ENCODE measurements at places on chromosomes 2 and 18. TPM values are rescaled to one million over a fixed set of nuclear protein-coding genes. Genes with fewer than 3 reads are reported as not detected.

Gene NAT8
- polyA plus RNA-seq, result not detected

Gene SETBP1
- polyA plus RNA-seq, result 2.3 TPM

Gene IL37
- 0.55 TPM for polyA plus RNA-seq

Gene PLEK
- polyA plus RNA-seq, result 5.5 TPM

Gene ALK
- polyA plus RNA-seq, result 0.13 TPM

Gene ALKAL2
- polyA plus RNA-seq, result 6.8 TPM

Gene HOXD11
- polyA plus RNA-seq, result not detected

Gene SEMA4C
- 15.8 TPM for polyA plus RNA-seq

Gene ADAM23
- 1.4 TPM for polyA plus RNA-seq

Gene DUSP2
- polyA plus RNA-seq, result 6.1 TPM

Gene ST6GAL2
- polyA plus RNA-seq, result 0.12 TPM

Gene NAPG
- 12.4 TPM for polyA plus RNA-seq

Gene AKAIN1
- polyA plus RNA-seq, result 3.2 TPM

GRCh38 chr2:172153156-172153555, 50.5 kb upstream of the DLX2 start:
- no peak for DNase-seq
- no peak overlapping the region for H3K27ac ChIP-seq
- H3K36me3 ChIP-seq, result no peaks in the 10 kb centered on the region
- H3K27me3 ChIP-seq, result no peaks in the 10 kb centered on the region

DNA sequence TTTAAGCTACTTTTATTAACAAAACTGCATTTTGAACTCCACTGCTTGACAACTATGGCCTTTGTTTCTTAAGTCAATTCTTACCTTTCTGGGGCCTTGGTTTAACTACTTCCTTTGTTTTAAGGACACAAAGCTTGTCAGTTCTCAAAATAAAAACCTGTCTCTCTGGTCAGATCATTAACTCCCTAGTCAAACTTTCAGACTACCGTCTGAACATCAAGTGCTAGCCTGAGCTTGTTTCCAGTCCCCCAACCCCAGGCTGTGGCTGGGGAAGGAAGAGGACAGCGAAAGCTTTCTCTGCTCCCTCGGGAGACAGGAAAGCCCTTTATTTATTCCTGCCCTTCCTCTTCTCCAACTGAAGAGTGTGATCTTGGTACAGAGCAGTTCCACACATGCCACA, 1.7 kb downstream of the SH3YL1 start:
- H3K4me3 ChIP-seq, result no peak overlapping the region
- no peaks in the 10 kb centered on the region for H3K27me3 ChIP-seq
- peak overlapping the region; percentile 72 for H3K27ac ChIP-seq
- DNase-seq, result peak; percentile 26
- H3K4me1 ChIP-seq, result peaks cover 57% of the 10 kb centered on the region

GRCh38 chr18:66873899-66874298, 270.0 kb upstream of the CDH19 start:
- H3K36me3 ChIP-seq, result no peaks in the 10 kb centered on the region
- H3K27ac ChIP-seq, result no peak overlapping the region
- H3K4me1 ChIP-seq, result no peaks in the 10 kb centered on the region
- DNase-seq, result no peak
- H3K27me3 ChIP-seq, result no peaks in the 10 kb centered on the region

GRCh38 chr18:48219037-48219809, 190.0 kb downstream of the ZBTB7C start:
- H3K27ac ChIP-seq, result no peak overlapping the region
- no peak for DNase-seq
- no peaks in the 10 kb centered on the region for H3K4me1 ChIP-seq
- no peaks in the 10 kb centered on the region for H3K36me3 ChIP-seq
- H3K4me3 ChIP-seq, result no peak overlapping the region

DNA sequence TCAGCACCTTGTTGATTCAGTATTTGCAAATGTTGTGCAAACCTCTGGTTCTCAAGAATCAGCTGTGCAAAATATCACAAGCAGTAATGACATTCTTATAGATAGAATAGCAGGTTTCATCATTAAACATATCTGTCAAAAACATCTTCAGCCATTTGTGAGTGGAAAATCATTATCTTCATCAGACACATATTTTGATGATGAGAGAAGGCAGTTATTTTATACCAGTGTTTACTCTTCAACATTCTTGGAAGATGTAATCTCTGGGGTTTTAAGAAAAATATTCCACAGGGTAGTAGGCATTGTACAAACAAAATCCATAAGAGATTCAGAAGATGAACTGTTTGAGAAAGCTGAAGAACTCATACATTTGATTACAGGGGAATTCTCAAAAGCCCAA, 64.3 kb downstream of the FSIP2 start:
- DNase-seq, result no peak
- H3K27ac ChIP-seq, result no peak overlapping the region
- no peaks in the 10 kb centered on the region for H3K27me3 ChIP-seq
- H3K4me3 ChIP-seq, result no peak overlapping the region
- no peaks in the 10 kb centered on the region for H3K36me3 ChIP-seq

DNA sequence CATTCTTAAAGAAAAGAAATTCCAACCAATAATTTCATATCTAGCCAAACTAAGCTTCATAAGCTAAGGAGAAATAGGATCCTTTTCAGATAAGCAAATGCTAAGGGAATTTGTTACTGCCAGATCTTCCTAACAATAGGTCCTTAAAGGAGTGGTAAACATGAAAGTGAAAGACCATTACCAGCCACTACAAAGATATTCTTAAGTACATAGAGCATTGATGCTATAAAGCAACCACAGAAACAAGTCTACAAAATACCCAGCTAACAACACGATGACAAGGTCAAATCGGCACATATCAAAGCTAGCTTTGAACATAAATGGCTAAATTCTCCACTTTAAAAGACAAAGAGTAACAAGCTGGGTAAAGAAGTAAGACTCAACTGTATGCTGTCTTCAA, 188.9 kb upstream of the RPRM start:
- H3K4me1 ChIP-seq, result no peaks in the 10 kb centered on the region
- no peaks in the 10 kb centered on the region for H3K27me3 ChIP-seq
- no peaks in the 10 kb centered on the region for H3K36me3 ChIP-seq
- no peak for DNase-seq

- no peak overlapping the region for H3K27ac ChIP-seq
- H3K4me1 ChIP-seq, result no peaks in the 10 kb centered on the region
- no peak for DNase-seq
- H3K4me3 ChIP-seq, result no peak overlapping the region
Measured at GRCh38 chr2:180733330-180733729, 247.1 kb upstream of the UBE2E3 start.

DNA sequence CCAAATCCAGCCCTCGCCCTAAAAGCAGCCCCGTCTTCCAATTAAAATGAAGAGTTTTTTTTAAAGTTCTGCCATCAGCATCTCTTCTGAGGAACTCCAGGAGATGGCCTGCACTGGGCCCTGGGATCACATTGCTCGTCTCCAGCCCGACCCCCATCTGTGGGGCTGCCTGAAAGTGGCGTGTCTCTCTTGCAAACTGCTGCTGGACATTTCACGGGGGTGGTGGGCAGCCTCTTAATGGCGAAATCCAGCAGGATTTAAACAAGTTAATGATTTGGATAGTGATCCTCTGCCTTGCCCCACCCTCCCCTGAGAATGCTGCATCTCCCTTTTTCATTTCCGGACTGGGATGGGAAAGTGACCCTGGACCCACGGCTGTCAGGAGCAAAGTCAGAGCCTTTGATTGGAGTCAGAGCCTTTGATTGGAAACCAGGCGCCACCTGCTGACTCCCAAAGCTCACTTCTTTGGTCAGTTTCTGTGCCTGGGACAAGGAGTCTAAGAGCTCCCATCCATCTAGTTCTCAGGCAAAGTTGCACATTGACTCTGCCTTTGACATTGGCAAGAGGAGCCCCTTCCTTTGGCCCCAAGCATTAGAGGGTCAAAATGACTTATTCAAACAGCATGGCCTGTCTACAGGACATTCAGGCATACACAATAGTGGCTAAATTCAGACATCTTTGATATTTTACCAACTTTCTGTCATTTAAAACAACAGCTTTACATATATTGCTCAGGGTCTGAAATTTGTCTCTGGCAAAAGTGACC, 155.2 kb downstream of the SH3BP4 start:
- H3K4me1 ChIP-seq, result no peaks in the 10 kb centered on the region
- H3K4me3 ChIP-seq, result no peak overlapping the region
- H3K27me3 ChIP-seq, result no peaks in the 10 kb centered on the region
- DNase-seq, result peak; percentile 87
- no peaks in the 10 kb centered on the region for H3K36me3 ChIP-seq

DNA sequence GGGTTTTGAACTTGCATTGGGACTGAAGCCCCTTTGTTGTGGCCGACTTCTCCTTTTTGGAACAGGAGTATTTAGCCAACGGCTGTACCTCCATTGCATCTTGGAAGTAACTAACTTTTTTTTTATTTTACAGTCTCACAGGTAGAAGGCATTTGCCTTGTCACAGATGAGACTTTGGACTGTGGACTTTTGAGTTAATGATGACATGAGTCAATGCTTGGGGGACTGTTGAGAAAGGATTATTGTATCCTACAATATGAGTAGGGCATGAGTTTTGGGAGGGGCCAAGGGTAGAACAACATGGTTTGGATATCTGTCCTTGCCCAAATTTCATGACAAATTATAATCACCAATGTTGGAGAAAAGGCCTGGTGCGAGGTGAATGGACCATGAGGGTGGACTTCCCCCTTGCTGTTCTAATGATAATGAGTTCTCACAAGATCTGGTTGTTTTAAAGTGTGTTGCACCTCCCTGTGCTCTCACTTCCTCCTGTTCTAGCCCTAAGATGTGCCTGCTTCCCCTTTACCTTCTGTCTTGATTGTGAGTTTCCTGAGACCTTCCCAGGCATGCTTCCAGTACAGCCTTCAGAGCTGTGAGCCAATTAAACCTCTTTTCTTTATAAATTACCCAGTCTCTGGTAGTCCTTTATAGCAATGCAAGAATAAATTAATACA, 1269.4 kb upstream of the CHAC2 start:
- H3K27ac ChIP-seq, result no peak overlapping the region
- H3K4me3 ChIP-seq, result no peak overlapping the region
- no peak for DNase-seq
- H3K36me3 ChIP-seq, result no peaks in the 10 kb centered on the region

GRCh38 chr2:237532160-237532559, 34.2 kb upstream of the PRLH start:
- H3K27ac ChIP-seq, result no peak overlapping the region
- H3K36me3 ChIP-seq, result peaks cover 88% of the 10 kb centered on the region
- no peak overlapping the region for H3K4me3 ChIP-seq
- H3K4me1 ChIP-seq, result no peaks in the 10 kb centered on the region
- DNase-seq, result no peak
- H3K27me3 ChIP-seq, result no peaks in the 10 kb centered on the region

- DNase-seq, result peak; percentile 45
- H3K4me3 ChIP-seq, result peak overlapping the region; percentile 97
- no peaks in the 10 kb centered on the region for H3K27me3 ChIP-seq
Measured at GRCh38 chr18:9334973-9335696, 562 bp downstream of the TWSG1 start.

- no peak overlapping the region for H3K27ac ChIP-seq
- no peaks in the 10 kb centered on the region for H3K27me3 ChIP-seq
- no peaks in the 10 kb centered on the region for H3K36me3 ChIP-seq
- H3K4me1 ChIP-seq, result no peaks in the 10 kb centered on the region
- DNase-seq, result no peak
- H3K4me3 ChIP-seq, result no peak overlapping the region
Measured at GRCh38 chr2:127584047-127584446, 48.6 kb downstream of the MYO7B start.

DNA sequence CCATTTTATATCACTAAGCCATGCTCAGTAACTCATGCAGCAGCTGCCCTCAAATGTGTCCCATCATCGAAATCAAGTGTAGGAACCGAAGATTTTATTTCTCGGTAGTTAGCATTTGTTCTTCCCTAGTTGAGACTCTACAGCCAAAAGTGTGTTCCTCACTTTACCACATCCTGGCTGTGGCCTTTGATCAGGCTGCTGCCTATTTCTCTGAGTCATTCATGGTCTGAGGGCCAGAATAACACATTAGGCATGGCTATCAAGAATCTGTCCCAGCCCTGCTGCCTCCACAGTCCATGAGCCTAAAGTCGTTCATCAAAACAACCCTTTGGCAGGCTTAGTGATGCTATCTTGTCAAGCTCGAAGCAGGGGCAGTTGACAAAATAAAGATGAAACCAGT, 300.1 kb downstream of the TDRD15 start:
- H3K4me1 ChIP-seq, result no peaks in the 10 kb centered on the region
- no peaks in the 10 kb centered on the region for H3K36me3 ChIP-seq
- no peak overlapping the region for H3K4me3 ChIP-seq
- no peaks in the 10 kb centered on the region for H3K27me3 ChIP-seq
- H3K27ac ChIP-seq, result no peak overlapping the region

DNA sequence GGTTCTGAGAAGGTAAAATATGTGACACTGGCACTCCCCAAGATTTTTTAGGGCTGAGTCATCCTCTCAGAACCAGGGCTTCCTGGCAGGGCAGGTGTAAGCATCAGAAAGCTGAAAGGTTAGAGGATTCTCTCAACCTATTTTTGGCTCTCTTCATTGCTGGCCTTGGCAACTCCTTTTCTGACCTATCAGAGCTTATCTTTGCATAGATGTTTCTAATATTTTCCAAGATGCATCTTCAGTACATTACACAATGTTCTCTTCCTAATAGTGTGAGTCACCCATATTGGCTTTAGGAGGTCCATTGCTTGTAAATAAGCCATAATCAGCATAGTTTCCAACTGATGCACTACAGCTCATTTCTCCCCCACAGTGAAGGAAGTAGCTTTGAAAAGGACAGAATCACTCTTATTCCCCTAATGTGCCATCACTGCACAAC, 2008.4 kb upstream of the PIK3C3 start:
- H3K4me3 ChIP-seq, result no peak overlapping the region
- peak; percentile 27 for DNase-seq
- no peak overlapping the region for H3K27ac ChIP-seq
- no peaks in the 10 kb centered on the region for H3K4me1 ChIP-seq
- H3K36me3 ChIP-seq, result no peaks in the 10 kb centered on the region

DNA sequence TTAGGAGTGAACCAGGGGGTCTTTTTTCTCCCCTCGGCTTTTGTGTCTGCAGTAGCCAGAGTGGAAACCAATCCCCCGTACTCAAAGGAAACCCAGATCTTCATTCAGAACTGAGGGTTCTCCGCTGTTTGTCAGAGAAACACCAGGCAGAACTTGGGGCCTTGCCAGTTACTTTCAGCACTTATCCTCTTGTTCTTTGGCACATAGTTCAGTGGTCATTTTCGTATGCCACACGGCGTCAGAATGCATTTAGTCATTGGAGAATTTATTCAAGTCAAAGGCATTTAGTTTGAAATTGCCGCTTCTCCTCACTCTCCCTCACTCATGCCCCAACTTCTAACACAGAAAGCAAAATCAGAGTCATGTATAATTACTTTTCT, 102.9 kb downstream of the CABLES1 start:
- H3K36me3 ChIP-seq, result no peaks in the 10 kb centered on the region
- peak overlapping the region; percentile 26 for H3K4me3 ChIP-seq

- no peak overlapping the region for H3K27ac ChIP-seq
- peaks cover 97% of the 10 kb centered on the region for H3K36me3 ChIP-seq
- no peak overlapping the region for H3K4me3 ChIP-seq
Measured at GRCh38 chr2:37061776-37062175, 22.4 kb downstream of the HEATR5B start.

- no peak overlapping the region for H3K27ac ChIP-seq
- DNase-seq, result peak; percentile 62
- H3K27me3 ChIP-seq, result no peaks in the 10 kb centered on the region
- H3K4me1 ChIP-seq, result peaks cover 25% of the 10 kb centered on the region
Measured at GRCh38 chr2:8574196-8575037, 107.4 kb upstream of the ID2 start.
